RCC 7860 (cell line): ENCODE measurements at places on chromosomes 12 and 14.

GRCh38 chr14:57617510-57617909 is 123.9 kb upstream of the CCDC198 start:
- no peak for DNase-seq

DNA sequence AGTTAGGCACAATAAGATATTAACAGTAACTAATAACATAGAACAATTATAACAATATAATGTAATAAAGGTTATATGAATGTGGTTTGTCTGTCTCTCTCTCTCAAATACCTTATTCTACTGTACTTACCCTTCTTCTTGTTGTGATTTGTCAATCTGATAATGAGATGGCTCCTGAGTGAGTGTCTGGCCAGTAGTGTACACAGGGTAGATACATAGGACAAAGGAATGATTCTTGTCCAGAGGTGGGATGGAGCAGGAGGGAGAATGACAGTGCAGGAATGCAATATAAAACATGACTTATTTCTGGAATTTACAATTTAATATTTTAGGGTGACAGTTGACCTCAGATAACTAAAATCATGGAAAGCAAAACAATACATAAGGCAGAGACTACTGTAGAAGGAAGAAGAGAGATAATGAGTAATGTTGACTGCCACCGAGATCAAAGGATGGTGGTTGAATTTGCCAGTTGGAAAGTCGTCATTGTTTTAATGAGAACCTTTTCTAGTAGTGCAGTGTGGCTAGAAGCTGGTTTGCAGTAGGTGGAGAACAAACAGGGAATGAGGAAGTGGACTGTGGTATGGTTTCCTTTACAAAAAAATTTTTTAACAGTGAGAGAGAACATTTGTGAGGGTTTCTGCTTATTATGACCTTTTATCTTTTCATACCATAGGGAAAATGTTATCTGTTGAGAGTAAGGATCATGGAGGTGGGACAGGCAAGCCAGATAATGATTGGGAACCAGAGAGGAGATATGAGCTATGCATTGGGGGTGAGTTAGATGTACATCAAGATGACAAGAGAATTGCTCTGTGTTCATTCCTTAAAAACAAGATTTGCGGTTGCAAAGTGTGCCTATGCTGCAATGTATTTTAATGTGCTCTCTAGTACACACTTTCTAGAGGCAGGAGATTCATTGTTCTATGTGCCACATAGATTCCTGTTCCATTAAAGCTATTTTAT is 458.3 kb downstream of the BTG1 start:
- DNase-seq, result no peak

- no peak for DNase-seq
Measured at GRCh38 chr12:113092607-113093408, 36.3 kb downstream of the DTX1 start.

DNA sequence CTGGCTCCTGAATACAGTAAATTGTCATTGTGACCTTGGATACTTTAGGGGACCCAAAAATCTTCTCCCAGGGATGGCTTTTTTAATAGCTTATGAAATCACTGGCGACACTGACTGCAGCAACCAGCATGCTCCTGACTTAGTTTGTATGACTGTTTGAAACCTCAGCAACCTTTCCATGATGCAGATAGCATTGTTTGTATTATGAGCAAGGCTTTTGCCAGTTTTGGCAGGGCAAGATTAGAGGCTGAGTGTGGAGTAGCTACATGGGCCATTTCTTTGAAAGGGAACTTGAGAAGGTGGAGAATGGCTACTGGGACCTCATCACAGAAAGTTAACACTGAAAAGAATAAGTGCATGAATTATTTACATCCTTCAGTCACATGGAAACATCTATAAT is 50.9 kb downstream of the SLC4A8 start:
- no peak for DNase-seq

DNA sequence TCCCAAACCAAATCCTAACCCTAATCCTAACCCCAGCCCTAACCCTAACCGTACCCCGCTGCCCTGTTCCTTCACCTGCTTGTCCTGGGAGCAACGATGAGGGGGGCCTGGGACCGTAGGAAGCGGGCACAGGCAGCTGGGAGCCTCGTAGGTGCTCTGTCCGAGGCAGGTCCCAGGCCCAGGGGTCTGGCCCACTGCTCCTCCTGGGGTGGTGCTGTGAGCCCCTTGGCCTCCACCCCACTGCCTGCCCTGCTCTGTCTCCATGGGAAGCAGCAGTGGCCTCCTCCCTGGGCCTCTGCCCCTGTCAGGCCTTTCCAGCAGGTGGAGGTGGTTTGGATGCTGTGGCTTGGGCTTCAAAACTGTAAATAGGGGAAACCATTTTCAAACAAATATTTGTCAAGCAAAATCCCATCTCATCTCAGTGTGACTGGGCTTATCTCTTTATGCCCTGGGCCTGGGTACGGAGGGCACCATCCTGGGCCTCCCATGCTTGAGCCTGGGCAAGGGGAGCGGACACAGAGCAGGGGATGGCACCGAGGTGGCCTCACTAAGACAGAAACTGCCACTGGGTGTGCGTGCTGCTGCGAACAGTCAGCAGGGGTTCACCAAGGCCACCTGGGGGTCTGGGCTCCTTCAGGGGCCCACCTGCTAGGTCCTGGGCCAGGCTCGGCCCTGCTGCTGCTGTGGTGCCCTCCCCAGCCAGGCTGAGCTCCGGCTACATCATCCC is 3.7 kb upstream of the BEGAIN start:
- DNase-seq, result no peak

DNA sequence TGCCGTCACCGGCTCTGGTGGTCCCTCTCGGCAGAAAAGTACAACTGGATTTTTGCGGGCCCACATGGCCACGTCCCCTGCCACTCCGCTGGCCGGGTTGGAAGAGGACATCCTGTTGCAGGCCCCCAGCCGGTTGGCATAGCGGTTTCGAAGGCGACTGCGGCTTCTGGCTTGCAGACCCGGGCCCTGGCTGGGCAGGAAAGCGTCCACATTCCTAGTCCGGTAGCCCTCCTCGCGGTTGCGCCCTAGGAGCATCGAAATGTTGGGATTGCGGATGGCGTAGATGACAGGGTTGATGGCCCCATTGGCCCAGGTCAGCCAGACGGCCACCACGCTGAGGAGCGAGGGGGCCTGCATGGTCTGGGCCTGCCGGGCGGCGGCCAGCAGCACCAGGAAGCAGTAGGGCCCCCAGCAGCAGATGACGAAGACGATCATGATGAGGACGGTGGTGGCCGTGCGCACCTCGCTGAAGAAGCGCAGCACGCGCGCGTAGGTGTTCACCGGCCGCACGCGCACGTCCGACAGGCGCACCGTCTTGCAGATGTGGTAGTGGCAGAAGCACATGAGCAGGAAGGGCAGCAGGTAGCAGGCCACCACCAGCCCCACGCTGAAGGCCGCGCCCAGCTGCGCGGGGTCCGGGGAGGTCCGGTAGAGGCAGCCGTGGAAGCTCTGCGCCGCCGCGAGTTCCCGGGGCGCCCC is 1.2 kb downstream of the GPR135 start:
- no peak for DNase-seq

DNA sequence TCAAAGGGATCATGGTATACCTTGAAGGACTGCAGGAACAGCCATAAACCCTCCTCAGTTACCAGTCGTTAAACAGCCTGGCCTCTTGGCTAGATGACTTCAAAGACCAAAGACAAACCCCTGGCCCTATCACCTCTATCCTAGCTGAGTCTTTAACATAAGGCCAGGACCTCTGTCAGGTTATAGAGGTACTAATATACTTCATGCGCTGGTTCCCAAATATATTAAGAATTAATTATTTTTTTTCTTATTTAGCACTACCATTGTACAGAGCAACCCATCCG is 459.8 kb downstream of the RAD51B start:
- DNase-seq, result no peak

GRCh38 chr12:130770413-130771028 is 54.4 kb upstream of the RIMBP2 start:
- no peak for DNase-seq
